Tibial nerve (tissue), 4 donors: ENCODE measurements at places on chromosomes 1 and 21. TPM values are rescaled to one million over a fixed set of nuclear protein-coding genes. Genes with fewer than 3 reads are reported as not detected.
A peak's percentile ranks its signal among the peaks of the same experiment; 100 is the strongest.

- H3K27ac ChIP-seq: no peak overlapping the region
- H3K4me3 ChIP-seq: no peak overlapping the region
- H3K4me1 ChIP-seq: no peaks in the 10 kb centered on the region
- no peak for DNase-seq
- no peaks in the 10 kb centered on the region for H3K36me3 ChIP-seq
Observed at GRCh38 chr1:209391792-209392191, 191.7 kb upstream of the CAMK1G start.

DNA sequence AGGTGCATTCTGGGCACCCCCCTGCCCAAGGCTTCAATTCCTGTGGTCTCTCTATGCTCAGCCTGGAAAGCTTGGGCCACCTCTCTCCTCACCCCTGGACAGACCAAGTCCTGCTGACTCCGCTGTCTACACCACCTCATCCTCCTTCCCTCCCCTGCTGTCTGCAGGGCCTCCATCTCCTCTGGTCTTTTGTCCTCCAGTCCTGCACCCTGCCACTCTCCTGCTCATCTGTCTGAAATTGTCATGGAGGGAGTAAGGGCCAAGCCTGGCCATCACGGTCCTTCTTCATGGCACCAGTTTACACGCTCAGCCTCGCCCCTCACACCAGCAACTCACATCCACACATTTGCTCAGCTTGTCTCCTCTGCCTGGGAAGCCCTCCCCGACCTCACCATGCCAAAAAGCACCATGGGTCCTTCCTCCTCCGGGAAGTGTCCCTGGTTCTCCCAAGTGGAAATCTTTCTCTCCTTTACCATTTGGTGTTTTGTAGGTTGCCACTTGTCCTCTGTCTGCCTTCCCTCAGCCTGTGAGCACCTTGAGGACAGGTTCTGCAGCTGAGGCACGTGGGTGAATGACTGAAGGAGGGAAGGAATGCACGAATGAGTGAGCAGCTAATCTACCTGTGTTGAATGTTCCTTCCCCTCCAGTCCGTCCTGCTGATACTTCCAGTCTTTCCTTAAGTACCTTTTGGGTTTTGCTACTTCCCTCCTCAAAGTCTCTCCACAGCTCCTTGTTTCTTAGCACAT lies 2.1 kb upstream of the SLC2A1 start:
- peak overlapping the region; percentile 93 for H3K27ac ChIP-seq
- no peak for DNase-seq

ESPN gene
- total RNA-seq: 0.60 TPM

GRCh38 chr21:29669416-29669815 lies 270.4 kb downstream of the GRIK1 start:
- H3K27ac ChIP-seq: no peak overlapping the region
- no peak for DNase-seq
- H3K4me1 ChIP-seq: no peaks in the 10 kb centered on the region
- no peak overlapping the region for H3K4me3 ChIP-seq
- H3K36me3 ChIP-seq: no peaks in the 10 kb centered on the region
- H3K27me3 ChIP-seq: no peaks in the 10 kb centered on the region

DNA sequence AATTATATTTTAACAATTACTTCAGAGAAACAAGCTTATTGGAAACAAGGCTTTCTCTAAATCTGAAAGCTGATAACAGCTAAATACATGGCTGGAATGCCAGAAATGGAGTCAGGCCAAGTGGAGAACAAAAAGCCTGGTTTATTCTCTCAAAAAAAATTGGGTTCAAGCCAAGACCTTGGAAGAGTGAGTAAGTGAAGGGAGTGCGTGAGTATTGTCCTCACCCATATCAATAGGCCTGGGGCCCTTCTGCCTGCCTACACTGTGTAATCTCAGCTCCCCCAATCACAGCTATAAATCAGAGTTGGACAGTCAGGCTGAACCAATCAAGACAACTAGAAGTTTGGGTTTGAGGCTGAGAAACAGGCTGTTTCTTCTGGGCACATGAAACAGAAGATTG lies 7.4 kb downstream of the KYAT3 start:
- peaks cover 94% of the 10 kb centered on the region for H3K4me1 ChIP-seq
- DNase-seq: peak; percentile 28
- H3K27ac ChIP-seq: peak overlapping the region; percentile 84
- peak overlapping the region; percentile 25 for H3K4me3 ChIP-seq

GRCh38 chr1:55275941-55276341 lies 60.8 kb upstream of the USP24 start:
- H3K4me1 ChIP-seq: peaks cover 15% of the 10 kb centered on the region
- H3K4me3 ChIP-seq: no peak overlapping the region
- H3K27ac ChIP-seq: no peak overlapping the region
- no peaks in the 10 kb centered on the region for H3K36me3 ChIP-seq
- H3K27me3 ChIP-seq: no peaks in the 10 kb centered on the region

DNA sequence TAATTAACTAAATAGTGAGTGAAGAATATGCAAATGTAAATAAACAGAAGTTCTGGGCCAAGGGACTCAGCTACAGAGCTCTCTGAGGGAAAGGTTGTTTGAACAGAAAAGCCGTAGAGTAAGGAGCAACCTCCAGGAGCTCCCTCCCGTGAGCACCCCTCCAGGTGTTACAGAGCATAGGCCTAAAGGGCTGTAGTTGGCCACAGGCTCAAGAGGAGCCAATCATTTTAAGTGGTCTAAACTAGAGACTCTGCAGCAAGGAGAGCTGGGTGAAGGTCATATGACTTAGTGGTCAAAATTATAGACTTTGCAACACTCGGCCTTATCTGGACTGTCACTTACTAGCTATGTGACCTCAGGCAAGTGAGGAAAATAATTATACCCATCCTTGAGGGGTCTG lies 19.1 kb upstream of the RXRG start:
- no peak overlapping the region for H3K27ac ChIP-seq
- no peaks in the 10 kb centered on the region for H3K27me3 ChIP-seq
- no peak overlapping the region for H3K4me3 ChIP-seq
- no peak for DNase-seq

GRCh38 chr1:84928979-84929378 lies 36.0 kb upstream of the LPAR3 start:
- H3K36me3 ChIP-seq: no peaks in the 10 kb centered on the region
- H3K4me1 ChIP-seq: no peaks in the 10 kb centered on the region
- H3K4me3 ChIP-seq: no peak overlapping the region
- DNase-seq: no peak
- no peaks in the 10 kb centered on the region for H3K27me3 ChIP-seq

- no peak overlapping the region for H3K27ac ChIP-seq
- H3K36me3 ChIP-seq: no peaks in the 10 kb centered on the region
- H3K27me3 ChIP-seq: no peaks in the 10 kb centered on the region
- no peak overlapping the region for H3K4me3 ChIP-seq
Observed at GRCh38 chr1:211092955-211093354, 41.0 kb downstream of the KCNH1 start.

- H3K4me3 ChIP-seq: no peak overlapping the region
- no peaks in the 10 kb centered on the region for H3K36me3 ChIP-seq
- no peaks in the 10 kb centered on the region for H3K27me3 ChIP-seq
- H3K27ac ChIP-seq: no peak overlapping the region
- H3K4me1 ChIP-seq: no peaks in the 10 kb centered on the region
Observed at GRCh38 chr21:42370894-42371654, 4.7 kb upstream of the TFF1 start.

GRCh38 chr1:194698908-194699318 lies 1512.5 kb upstream of the B3GALT2 start:
- H3K4me3 ChIP-seq: no peak overlapping the region
- no peaks in the 10 kb centered on the region for H3K36me3 ChIP-seq
- no peaks in the 10 kb centered on the region for H3K27me3 ChIP-seq
- no peak overlapping the region for H3K27ac ChIP-seq

DNA sequence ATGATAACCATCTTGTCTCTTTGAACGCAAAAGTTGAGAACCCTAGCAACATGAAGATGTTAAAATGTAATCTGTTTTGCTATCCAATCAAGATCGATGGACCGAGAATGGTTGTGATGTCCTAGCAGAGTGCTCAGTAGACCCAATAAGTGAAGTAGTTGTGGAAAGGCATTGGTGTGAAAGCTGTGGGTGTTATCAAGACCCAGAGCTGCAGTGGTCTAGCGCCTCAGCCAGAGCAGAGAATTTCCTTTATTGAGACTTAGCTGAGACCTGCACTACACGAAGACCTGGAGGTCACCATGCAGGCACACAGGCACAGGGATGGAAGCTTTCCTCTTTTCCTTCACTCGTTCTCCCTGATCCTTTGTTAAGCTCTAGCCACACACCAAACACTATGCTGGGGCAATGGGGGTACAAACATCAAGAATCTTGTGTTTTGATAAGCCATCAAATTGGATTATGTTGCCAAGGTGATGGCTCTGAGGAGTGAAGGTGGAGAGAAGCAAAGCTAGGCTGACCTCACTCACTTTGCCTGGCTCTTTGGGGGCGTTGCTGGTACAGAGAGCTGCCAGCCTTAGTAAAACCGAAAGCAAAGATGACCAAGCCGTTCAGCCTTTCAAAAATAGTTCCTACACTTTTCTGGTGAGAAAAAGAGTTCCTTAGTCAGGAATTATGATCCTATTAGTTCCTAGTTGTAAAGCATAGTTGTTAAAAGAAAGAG lies 24.1 kb downstream of the METTL13 start:
- H3K4me3 ChIP-seq: no peak overlapping the region
- peaks cover 15% of the 10 kb centered on the region for H3K4me1 ChIP-seq
- DNase-seq: no peak
- no peak overlapping the region for H3K27ac ChIP-seq
- no peaks in the 10 kb centered on the region for H3K36me3 ChIP-seq
- no peaks in the 10 kb centered on the region for H3K27me3 ChIP-seq

RNASEL gene
- total RNA-seq: 9.8 TPM

- no peaks in the 10 kb centered on the region for H3K36me3 ChIP-seq
- H3K27ac ChIP-seq: no peak overlapping the region
- no peaks in the 10 kb centered on the region for H3K4me1 ChIP-seq
Observed at GRCh38 chr1:91334856-91335255, 69.8 kb downstream of the HFM1 start.

- no peak overlapping the region for H3K4me3 ChIP-seq
- H3K4me1 ChIP-seq: no peaks in the 10 kb centered on the region
- H3K36me3 ChIP-seq: no peaks in the 10 kb centered on the region
- no peak for DNase-seq
Observed at GRCh38 chr1:21955501-21956281, 18.6 kb upstream of the HSPG2 start.

TMEM51 gene
- 10.1 TPM for total RNA-seq

AMY1C gene
- not detected for total RNA-seq

TFF3 gene
- 6.5 TPM for total RNA-seq

DNA sequence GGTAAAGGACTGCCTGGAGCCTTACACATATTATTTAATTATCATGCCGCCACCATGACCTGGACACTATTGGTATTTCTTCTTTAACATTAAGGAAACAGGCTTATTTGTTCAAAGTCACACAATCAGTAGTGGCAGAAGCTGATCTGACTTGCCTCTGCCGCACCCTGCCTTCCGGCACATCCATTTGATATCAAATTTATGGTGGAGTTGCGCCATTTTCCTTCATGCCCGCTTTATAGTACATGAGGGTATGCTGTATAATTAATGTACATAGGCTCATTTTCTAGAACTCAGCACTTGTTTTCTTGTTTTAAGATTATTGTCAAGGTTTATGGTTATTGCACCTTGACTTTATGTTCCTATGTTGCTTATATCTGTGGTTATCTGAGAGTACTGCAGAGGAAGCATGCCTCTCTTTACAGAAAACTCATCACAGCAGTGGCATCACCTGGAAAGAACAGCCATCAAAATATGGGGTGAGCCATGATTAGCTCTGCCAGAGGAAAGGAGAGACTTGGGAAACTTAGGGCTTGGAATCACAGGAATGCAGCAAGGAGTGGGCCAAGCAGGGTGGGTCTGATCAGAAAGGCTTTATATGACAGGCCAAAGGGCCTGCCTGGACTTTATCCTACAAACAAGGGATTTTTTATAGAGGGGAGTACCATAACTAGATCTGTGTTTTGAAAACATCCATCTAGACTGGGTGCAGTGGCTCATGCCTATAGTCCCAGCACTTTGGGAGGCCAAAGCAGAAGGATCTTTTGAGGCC lies 72.2 kb upstream of the GJB5 start:
- H3K4me3 ChIP-seq: no peak overlapping the region
- no peak overlapping the region for H3K27ac ChIP-seq
- no peaks in the 10 kb centered on the region for H3K27me3 ChIP-seq
- DNase-seq: no peak

NTNG1 gene
- total RNA-seq: 6.3 TPM

GRCh38 chr1:157671895-157672294 lies 28.7 kb downstream of the FCRL3 start:
- no peaks in the 10 kb centered on the region for H3K36me3 ChIP-seq
- no peaks in the 10 kb centered on the region for H3K27me3 ChIP-seq
- DNase-seq: no peak
- H3K4me1 ChIP-seq: no peaks in the 10 kb centered on the region
- no peak overlapping the region for H3K4me3 ChIP-seq

CHRNB2 gene
- total RNA-seq: not detected

GRCh38 chr1:115184260-115184950 lies 95.1 kb upstream of the TSPAN2 start:
- no peak overlapping the region for H3K27ac ChIP-seq
- DNase-seq: no peak
- no peaks in the 10 kb centered on the region for H3K36me3 ChIP-seq
- no peaks in the 10 kb centered on the region for H3K4me1 ChIP-seq
- no peak overlapping the region for H3K4me3 ChIP-seq

DNA sequence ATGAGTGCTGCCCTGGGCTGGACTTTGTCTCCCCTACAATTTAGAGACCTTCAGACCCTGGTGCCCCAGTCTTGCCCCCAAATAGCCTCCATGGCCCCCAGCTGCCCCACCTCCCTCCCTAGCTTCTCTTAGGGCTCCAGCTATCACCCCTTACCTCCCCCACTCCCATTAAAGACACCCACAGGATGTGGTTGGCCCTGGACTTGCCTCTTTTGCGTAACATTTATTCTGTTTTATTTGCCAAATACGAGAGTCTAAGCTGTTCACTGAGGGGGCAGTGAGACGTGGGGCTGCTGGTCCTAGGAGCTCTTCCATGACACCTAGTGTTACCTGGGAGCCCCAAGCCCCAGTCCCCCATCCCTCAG lies 4.5 kb downstream of the ZC3H12A start:
- no peaks in the 10 kb centered on the region for H3K27me3 ChIP-seq
- peaks cover 57% of the 10 kb centered on the region for H3K4me1 ChIP-seq
- H3K4me3 ChIP-seq: peak overlapping the region; percentile 93
- DNase-seq: no peak

KLHDC7A gene
- not detected for total RNA-seq

DNA sequence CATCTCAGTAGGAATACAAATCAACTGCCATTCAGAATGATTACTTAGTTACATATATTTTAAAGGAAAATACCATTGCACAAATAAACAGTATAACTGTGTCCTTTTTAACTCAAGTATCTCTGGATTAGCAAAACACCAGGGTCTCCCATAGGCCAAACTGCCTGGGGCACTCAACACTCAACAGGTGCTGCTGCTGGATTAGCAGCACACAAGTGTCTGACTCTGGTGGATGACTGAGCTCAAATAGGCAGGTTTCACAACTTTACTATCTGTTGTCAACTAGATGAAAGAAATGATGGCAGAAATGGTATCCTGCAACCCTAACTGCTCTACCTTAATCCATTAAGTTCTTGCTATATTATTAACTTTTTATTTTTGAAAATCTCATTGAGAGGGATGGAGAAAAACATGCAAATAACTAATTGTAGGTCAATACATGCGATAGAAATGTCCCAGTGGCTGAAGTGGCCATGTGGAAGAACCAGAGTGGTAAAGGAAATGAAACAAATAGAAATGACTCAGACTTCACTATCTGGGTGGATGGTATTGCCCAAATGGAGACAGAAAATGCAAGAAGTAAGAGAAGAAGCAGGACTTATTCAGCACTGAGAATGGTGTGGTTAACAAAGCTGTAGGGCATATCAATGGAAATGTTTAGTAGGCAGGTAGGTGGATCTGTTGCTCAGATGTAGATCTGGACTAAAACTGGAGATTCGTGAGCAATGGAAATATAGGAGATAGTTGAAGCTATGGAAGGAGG lies 90.8 kb upstream of the CCDC190 start:
- no peak overlapping the region for H3K4me3 ChIP-seq
- no peaks in the 10 kb centered on the region for H3K27me3 ChIP-seq
- H3K27ac ChIP-seq: no peak overlapping the region
- no peaks in the 10 kb centered on the region for H3K4me1 ChIP-seq
- no peaks in the 10 kb centered on the region for H3K36me3 ChIP-seq
